ENCODE measurements at places on chromosomes 1 and 21.

DNA sequence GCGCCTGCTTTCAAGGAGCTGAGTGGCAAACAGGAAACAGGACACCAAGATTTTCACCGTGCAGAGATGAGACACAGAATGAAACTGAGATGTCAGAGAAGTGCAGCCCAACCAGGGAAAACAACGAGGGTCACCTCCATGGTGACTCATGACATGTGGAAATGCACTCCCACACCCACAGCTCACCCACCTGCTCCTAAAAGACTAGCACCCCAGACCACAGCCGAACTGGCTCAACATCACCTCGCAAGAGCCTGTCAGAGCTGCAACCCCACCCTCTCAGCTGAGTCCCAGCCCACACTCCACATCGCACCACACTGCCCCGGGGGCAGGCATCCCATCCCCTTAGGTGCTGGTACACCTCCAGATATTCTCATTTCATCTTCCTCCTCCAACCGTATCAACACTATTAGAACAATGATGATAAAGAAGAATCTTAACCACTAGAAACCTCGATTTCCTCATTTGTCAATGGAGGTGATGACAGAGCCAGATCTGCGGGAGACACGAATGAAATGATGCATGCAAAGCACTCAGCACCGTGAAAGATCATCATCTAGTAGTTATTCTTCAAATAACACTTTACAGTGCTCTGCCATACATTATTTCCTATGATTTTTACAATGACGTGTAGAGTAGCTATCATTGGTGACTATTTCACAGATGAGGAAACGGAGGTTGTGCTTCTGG lies 103.2 kb downstream of the DMRTB1 start:
- no peak for DNase-seq

- no peak for DNase-seq
Observed at GRCh38 chr1:199909137-199909536, 118.4 kb upstream of the NR5A2 start.

DNA sequence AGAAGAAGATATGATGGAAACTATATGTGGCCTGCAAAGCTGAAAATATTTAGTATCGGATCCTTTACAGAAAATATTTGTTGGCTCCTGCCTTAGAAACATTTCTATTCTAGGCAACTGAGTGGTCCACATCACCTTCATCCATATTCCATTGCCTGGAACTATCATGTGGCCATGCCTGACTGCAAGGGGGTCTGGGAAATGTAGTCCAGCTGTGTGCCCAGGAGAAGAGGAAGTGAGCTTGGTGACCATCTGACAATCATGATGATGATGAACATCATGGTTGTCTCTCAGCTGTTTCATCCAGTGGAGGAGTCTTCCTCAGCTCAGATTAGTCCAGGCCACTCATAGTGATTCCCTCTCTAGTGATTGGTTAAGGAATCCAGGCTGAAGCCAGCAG lies 61.8 kb upstream of the IFNLR1 start:
- no peak for DNase-seq

DNA sequence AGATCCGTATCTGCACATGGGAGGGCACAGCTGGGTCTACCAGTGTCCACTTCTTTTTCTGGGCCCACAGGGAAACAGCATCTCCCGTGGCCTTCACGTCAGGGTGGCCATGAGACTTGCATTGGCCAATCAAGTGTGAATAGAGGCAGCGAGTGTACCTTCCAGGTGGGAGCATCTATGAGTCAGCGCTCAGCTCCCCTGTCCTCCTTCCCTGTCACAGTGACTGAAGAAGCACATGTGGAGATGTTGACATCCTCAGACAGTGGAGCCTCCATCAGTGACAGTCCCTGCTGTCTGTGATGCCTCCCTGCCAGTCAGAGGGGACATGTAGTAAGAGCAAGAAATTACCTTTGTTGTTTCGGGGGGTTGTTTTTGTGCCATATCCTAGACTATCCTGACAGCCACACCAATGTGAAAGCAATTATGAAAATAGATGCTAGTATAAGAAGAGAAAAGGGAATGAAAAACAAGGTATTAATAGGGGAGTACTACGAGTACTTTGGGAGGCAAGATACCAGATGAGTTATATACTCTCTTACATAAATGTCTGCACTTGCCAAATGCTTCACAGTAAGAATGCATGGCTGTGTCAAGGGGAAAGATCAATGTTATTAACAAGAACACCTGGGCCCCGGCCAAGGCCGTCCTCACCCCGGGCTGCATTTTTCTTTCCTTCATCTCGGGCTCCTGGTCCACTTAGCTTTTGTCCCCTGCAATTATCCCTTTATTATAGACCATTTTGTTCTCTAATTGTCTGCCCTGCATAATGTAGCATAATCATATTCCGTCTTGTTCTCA lies 86.0 kb downstream of the MATN1 start:
- DNase-seq, result no peak

GRCh38 chr1:38586993-38587646 lies 272.5 kb downstream of the RRAGC start:
- DNase-seq, result peak; percentile 18

- no peak for DNase-seq
Observed at GRCh38 chr1:34761176-34761761, 1.7 kb downstream of the GJB4 start.

DNA sequence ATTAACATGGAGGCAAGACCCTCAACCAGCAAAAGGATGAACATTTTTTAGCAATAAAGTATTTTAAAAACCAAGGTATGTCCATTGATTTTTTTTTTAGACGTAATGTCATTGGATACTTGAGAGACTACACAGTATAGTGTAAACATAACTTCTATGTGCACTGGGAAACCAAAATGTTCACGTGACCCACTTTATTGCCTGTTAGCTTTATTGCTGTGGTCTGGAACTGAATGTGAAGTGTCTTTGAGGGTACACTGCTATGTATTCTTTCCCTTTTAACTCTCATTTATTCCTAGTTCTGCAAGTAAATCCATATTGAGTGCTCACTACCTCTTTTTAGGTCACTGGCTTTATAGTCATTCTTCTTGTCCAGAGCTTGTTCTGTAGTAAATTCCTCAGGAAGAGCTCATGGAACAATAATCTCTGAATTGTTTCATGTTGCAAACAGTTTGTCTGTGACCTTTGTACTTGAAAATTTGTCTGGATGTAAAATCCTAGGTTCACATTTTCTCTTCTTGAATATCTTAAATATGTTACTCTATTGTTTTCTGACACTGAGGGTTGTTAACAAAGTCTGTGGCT lies 20.6 kb downstream of the ABCD3 start:
- DNase-seq, result no peak

GRCh38 chr1:90795431-90795830 lies 78.3 kb upstream of the BARHL2 start:
- no peak for DNase-seq

DNA sequence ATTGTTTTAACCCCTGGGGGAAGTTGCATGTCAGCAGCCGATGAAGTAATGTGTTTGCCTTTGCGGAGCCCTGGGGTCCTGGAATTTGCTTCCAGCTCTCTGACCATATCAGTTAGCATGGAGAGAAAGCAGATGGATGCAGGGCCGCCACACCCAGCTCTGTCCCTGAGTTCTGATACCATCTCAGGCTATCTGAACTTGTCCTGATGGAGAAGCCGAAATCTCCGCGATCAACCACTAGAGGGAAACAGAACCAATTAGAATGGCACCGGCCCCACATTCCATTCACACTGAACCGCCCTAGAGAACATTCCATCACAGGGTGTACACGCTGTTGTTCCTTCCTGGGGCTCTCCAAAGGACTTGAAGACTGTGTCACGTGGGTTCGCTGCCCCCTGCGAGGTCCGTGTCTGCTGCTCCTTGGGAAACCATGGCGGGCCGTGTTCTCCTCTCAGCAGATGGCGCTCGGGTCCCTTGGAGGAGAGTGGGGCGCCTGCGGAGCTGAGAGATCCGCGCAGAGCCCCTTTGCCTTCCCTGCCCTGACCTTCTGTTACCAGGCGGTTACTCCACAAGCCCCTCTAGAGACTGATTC lies 75.4 kb downstream of the ABCA4 start:
- DNase-seq, result peak; percentile 82

DNA sequence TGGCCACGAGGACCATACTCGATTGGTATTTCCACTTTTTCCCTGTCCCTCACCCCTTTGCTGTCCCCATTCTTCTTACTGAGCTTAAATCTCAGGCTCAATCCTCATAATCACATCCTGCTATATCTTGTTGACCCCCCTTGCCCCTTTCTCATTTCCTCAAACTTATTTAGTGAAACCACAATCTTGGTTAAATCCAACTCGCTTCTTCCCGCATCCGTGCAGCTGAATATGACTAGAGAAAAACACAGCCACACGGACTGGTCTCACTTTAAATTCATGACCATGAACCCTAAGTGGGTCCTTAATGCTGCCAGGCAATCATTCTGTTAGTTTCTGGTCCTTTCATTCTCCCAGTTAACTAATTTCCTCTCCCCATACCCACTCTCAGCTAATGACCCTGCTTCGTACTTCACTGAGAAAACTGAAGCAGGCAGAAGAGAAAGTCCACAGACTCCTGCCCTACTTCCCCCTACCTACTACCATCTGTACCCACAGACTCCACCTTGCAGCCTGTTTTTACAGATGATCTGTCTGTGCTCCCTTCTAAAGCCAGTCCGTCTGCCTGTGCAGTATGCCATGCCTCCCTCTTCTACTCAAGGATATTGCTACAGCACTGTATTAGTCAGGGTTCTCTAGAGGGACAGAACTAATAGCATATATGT lies 96.8 kb upstream of the LMO4 start:
- DNase-seq, result no peak

DNA sequence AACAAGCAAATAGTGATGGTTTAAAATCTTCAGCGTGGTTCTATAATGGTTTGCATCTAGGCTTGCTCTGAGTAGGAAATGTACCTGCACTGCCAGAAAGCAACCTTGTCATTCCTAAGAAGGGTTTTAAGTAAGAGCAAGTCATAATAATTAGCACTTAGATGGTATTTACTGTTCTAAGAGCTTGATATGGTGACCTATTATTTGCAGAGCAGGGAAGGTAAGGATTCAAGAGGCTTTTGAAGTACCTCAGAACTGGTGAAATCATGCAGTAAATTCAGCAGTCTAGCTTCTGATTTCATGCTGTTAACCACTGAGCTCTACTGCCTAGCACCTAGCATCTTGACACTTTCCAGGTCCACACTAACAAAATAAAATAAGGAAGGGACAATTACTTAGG lies 23.7 kb downstream of the ATP1A1 start:
- DNase-seq, result no peak

- DNase-seq, result no peak
Observed at GRCh38 chr1:156427957-156428356, 58.9 kb downstream of the RHBG start.

- no peak for DNase-seq
Observed at GRCh38 chr1:149995927-149996326, 14.6 kb downstream of the OTUD7B start.

DNA sequence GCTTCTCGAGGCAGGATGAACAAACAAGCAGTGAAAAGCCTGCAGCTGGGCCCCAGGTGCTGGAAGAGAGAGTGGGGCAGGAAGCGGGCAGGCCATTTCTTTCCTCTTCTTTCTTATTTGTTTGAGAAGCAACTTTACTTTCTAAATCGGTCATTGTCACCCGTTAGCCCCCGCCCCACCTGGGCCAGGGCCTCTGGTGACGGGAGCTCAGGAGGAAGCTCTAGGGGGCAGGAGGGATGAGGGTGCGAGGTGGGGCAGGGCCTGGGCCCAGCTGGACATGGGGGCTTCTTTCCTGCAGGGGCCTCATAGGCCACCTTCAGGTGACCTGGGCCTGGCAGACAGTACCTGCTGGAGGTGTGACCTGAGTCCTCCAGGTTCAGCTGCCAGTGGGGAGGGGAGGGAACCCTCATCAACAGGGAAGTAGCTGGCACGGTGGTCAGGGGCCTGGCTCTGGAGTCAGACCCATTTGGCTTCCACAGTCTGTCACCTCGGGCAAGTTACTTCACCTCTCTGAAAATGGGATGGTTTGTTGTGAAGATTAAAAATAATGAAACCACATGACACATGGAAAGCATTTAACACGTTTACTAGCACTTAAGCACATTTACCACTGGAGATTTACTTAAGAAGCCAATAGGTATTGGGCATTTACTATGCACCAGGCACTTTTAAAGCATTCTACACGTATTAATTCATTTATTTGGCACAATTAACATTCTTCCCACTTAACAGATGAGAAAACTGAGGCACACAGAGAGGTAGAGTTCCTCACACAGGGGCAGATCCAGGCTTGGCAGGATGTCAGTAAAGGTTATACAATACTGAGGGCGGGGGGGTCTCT lies 54.1 kb upstream of the ID3 start:
- no peak for DNase-seq

DNA sequence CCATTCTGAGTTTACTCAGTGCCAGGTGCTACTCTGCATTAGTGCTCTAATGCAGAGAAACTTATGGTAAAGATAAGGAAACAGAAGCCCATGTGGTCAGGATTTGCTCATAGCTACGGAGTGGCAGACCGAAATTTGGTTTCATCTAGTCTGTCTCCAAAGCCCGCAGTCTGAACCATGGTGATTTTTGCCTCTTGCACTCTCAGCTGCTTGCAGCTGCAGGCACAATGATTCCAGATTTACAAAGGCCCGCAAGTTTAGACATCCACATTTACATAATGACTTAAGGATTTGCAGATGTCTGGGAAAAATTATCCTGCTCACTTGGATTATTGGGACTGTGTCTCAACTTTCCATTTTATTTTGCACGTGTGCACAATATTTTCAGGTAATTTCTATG lies 161.3 kb upstream of the KCNJ6 start:
- DNase-seq, result no peak

- DNase-seq, result no peak
Observed at GRCh38 chr21:35427320-35428000, 378.4 kb upstream of the RUNX1 start.

DNA sequence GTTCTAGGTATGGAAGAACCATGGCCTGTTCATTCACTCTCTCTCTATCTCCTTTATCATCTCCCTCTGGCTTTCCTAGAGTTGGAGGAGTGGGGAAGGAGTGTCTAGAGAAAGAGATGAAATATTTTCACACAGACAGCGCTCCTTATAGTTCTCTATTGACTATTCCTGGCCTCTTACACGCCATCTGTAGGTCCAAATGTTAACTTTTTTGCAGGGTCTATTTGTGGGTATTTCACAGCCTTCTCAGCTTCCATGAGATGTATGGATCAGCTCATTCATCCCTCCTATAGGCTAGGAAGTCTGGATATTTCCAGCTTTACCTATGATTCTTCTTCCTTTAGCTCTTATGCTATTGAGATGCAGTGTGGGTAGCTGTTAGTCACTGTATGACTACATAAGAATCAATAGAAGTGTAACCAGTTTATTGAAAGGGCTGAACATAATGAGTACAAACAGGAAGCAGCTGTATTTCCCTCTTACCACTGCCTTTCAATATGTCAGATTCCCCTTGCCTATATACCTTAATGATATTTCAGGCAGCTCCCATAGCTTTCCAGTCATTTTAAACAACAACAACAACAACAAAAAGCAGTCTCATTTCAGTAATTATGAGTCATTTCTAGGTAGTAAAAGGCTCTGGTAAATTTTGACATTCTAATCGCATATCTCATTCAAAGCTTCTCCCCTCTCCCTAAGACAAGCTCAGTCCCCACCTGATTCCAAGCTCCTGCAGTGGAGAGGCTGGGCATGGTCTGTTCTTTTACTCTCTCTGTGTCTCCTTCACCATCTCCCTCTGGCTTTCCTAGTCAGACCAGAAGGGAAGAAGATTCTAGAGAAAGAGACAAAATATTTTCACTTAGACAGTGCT lies 149.5 kb downstream of the TTLL7 start:
- DNase-seq, result no peak

GRCh38 chr1:180560200-180560867 lies 1.6 kb downstream of the OVAAL start:
- no peak for DNase-seq

- no peak for DNase-seq
Observed at GRCh38 chr1:150874455-150875196, 1.8 kb downstream of the ARNT start.
